ENCODE measurements at places on chromosomes 6 and 20. TPM values are rescaled to one million over a fixed set of nuclear protein-coding genes. Genes with fewer than 3 reads are reported as not detected.
A peak's percentile ranks its signal among the peaks of the same experiment; 100 is the strongest.

DNA sequence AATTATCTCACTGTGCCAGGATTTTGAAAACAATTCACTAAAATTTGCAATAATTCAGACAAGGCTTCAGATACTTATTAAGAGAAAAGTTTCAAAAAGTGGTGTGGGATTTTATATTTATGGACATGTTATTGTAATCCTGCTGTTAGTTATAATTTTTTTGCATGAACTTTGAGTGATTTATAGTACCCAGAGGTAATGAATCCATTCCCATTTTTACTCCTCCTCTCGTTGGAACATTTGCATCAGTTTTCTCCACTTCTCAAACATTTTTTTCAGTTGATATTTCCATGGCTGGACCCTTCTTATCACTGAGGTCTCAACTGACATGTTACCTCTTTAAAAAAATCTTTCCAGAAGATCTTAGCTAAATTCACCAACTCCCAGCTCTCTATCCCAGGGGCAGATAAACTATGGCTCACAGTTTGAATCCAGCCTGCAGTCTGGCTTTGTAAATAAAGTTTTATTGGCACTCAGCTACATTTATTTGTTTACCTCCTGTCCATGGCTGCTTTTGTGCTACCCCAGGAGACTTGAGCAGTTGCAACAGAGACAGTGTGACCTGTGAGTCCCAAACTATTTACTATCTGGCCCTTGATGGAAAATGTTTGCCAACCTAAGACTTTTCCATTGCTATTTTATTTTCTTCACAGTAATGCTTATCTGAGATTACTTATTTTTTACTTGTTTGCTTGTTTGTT is 83.4 kb downstream of the TSHZ2 start:
- DNase-seq, result no peak

DNA sequence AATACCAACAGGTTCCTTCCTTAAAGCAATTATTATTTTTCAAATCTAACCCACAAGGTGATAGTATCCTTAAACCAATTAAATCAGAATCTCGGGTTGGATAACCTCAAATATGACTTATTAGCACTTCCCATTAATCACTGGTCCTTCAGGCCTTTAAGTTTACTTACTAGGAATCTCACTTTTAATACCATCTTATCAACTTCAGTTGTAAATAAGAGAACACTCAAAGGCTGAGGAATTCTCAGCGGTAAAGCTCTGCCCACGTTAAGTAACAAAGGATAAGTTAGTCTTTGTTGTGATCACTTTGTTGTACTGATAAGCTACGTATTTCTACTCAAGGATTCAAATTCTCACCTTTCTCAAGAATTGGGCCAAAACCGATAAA is 82.0 kb downstream of the OR2B2 start:
- DNase-seq, result no peak

GRCh38 chr6:39378960-39379425 is 56.5 kb upstream of the KCNK16 start:
- peak; percentile 28 for DNase-seq

GRCh38 chr6:33143113-33143770 is 49.0 kb downstream of the COL11A2 start:
- no peak for DNase-seq

- DNase-seq, result no peak
Observed at GRCh38 chr6:112563368-112563767, 216.2 kb downstream of the RFPL4B start.

DNA sequence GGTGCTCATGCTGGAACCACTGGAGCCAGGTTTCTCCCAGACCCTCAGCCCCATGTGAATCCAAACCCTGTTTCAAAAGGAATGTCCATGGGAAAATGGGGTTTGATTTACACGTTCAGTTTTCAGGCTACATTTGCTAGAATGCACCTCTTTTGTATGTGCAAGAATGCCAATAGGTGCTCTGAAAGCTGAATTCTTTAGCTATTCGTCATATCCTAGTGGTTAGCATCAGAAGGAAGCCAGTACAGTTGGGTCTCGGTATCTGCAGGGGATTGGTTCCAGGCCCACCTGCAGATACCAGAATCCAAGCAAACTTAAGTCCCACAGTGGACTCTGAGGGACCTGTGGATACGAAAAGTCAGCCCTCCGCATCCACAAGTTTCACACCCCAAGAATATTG is 93.4 kb downstream of the UST start:
- DNase-seq, result no peak

GRCh38 chr6:142863981-142864380 is 81.0 kb downstream of the HIVEP2 start:
- no peak for DNase-seq

GRCh38 chr20:1212023-1212422 is 8.8 kb downstream of the C20orf202 start:
- no peak for DNase-seq

DNA sequence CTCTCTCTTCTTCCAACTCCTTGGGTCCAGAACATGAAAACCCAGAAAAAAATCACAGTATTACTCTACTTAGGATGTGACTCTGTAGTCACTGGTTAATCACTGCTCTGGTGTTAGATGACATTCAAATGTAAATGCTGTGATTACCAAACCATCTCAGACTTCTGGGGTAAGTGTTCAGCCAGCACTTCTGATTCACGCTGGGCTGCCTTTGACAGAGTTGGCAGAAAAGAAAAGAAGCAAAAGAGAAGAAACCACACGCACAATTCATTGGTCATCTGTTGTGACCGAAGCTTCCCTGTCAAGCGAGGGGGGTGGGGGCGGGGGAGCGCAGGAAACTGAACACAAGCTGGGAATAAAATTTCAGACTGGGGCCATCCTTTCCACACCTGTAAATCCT is 82.7 kb downstream of the PSMG4 start:
- DNase-seq, result no peak

DNA sequence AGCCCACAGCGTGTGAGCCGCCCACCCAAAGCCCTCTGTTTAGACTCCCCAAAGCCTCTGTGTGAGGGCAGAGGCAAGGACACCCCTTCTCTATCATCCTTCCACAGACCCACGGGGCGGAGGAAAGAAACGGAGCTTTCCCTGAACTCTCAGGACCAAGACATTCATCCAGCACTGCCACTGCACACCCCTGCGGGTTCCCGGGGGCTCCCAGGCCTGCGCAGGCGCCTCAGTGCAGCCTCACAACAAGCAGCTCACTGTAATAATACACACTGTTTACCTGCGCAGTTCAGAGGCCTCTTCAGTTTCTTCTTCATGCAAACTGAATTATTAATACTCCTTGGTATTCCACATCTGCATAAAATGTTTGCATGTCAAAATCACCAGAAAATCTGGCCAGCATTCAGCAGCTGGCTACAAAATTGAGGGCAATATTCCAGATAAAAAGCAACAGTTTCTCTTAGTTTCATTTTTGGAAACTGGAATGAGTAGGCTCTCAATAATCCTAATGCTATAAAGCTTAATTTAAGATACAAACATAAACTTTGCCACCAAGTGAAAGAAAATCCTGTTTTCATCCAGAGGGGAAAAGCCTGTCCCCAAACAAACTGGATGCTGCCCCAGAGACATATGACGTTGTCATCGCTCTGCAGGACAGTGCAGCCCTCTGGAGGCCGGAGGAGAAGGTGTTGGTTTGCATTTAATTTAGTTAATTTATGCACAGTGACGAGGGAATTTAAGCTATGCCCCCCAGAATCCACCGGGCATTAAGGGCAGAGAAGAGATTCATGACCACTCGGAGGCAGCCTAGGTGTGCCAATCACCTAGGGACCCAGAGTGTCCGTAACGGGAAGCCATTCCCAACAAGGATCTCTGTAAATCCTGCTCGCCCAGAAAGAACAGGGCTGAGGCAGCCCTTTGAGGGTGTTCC is 45.3 kb downstream of the NINL start:
- DNase-seq, result no peak

DNA sequence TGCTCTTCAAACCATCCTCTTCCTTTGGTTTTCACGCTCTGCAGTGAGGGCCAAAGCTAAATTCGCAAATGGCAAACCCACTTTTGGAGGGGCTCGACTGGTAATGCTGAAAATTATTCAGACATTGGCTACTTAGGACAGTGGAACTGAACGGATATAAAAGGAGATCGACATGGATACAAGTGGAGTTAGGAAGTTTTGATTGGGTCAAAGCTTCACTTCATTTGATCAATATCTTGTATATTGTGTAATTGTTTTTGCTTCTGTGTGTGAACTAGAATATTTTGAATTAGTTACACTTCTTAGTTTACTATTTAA is 1.2 kb downstream of the FAM8A1 start:
- no peak for DNase-seq

GRCh38 chr20:22288156-22288555 is 296.2 kb downstream of the FOXA2 start:
- DNase-seq, result no peak

- no peak for DNase-seq
Observed at GRCh38 chr6:35445691-35446090, 6.4 kb upstream of the FANCE start.

Gene LPA
- total RNA-seq, result 4.0 TPM

Gene CGAS
- 16.0 TPM for total RNA-seq

Gene LGSN
- not detected for total RNA-seq

Gene BPIFA1
- total RNA-seq, result not detected
